ENCODE measurements at places on chromosomes 2 and 18.
A peak's percentile ranks its signal among the peaks of the same experiment; 100 is the strongest.

- peak; percentile 26 for DNase-seq
These were observed 14.9 kb upstream of the ACKR3 start for GRCh38 chr2:236554629-236555282.

DNA sequence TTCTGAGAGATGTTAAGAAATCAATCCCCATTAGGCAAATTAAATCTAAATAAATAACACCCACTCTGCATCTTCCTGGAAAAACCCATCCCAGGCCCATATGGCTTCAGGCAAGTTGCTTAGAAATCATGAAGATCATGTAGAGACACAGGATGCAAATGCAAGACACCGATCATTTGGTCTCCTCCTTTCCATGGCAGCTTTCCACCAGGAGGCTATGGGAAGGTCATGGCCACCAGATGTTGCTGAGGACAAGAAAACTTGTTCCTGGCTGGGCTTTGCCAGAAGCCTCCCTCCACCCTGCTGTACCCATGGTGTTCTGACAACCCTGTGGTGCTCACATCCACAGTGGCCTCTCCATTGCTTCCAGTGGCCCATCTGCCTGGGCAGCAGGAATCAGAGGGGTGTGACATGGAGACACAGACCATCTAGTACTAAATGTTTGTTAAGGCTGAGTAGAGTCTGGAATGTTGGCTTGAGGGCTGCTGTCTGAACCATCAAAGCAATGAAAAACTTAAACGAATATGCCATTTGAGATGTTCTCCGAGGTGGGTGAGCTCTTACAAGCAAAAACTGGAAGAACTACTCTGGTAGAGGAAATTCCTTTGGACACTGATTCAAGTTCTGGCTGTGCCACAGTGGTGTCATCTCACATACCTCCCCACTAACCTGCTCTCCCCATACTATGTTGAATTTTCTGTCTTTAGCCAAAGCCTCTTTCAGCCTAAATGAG is 293.2 kb downstream of the TNS1 start:
- DNase-seq = no peak

- DNase-seq = no peak
These were observed 108.8 kb downstream of the FMNL2 start for GRCh38 chr2:152443771-152444170.

- no peak for DNase-seq
These were observed 43.9 kb downstream of the ATIC start for GRCh38 chr2:215355801-215356200.

- DNase-seq = no peak
These were observed 980.3 kb upstream of the CDH2 start for GRCh38 chr18:29157057-29157780.

DNA sequence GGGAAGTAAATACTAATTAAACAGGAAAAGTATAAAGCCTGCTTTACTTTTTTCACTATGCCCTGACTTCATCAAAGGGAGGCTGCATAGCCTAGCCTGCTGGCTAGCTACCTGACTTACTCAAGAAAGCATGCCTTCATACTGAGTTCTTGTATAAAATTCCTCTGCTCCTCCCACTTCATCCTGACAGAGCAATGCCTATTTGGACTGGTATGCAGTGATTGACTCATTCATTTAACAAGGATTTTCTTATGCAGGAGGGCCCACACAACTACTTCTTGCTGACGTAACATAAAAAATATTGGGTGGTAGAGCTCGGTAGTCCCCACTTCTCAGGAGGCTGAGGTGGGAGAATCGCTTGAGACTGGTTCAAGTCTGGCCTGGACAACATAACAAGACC is 70.5 kb downstream of the PRPF40A start:
- no peak for DNase-seq

GRCh38 chr2:55883357-55883756 is 40.2 kb downstream of the EFEMP1 start:
- no peak for DNase-seq

DNA sequence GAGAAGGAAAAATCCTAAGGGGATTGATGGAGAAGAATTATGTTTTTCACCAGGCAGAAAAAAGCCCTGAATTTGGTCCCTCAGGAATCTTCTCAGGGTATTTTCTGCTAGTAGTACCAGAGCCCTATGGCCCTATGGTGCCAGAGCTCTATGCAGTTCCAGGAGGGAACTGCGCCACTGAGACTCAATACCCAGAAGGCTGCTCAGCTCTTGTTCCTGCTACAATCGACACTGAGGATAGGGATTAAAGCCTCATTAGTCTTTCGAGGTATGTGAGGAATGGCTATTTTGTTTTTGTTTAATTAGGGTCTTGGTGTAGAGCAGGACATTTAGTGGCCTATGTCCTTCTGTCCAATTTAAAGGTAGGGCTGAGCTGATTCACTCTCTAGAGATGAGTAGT is 21.7 kb upstream of the PPP3R1 start:
- DNase-seq = no peak

GRCh38 chr2:145141981-145142380 is 622.1 kb upstream of the ZEB2 start:
- no peak for DNase-seq

DNA sequence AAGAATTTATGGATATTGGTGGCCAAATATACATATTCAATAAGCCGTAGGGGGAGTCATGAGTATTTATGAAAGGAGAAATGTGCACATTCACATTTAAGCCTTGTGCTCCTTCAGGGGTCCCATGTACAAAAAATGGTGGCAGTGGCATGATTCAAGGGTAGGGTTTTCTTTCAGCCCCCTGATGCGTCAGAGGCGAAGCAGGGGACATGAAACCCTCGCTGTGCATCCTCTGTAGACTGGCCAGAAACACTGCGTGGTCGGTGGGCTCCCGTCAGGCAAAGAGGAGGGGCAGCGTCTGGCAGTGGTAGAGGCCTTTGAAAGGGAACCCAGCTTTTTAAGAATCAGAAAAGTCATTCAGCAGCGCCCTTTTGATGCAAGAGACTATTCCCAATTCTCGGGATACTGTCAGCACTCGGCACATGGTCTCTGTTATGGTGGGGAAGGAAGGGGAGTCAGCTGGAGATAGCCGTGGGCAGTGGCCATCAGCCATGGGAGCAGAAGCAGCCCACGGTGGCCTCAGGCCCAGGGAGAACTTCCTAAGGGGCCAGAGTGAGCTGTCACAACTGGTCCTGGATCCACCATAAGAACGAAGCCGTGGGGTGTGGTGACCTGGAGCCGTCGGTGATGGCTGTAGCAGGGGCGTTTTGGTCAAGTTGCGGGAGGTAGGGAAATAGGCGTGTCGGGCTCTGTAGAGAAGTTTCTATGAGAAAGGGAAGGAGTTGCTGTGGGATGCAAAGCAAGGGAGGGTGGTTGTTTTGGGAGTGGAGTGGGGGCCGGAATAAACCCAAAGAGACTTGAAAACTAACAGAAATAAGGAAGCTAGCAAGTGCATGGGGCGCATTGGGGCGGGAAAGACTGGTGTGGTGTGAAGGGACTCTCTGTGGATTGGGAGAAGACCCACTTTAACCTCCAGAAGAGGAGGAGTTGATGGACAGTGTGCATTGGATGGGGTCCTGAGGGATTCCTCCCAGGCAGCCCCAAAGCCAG is 95.6 kb downstream of the SH3BP4 start:
- no peak for DNase-seq

DNA sequence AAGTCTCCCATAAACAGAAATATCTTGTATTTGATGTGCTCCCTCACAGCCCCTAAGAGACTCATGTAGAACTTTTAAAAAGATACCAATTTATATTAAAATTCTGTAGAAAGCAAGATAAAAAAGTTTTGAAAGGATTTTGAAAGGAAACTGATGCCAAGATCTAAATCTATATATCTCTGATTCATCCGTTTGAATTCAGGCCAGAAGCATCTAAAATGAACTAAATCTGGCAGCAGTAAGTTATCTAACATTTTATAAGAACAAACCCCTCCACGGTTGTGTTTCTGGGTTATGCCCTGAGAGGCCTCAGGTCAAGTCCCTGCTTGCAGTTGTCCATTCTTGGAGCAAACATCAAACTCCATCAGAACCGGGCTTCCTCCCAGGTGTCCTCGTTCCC is 165.8 kb downstream of the FBXO15 start:
- no peak for DNase-seq

- peak; percentile 32 for DNase-seq
These were observed 63.6 kb downstream of the CLHC1 start for GRCh38 chr2:55168221-55169154.

DNA sequence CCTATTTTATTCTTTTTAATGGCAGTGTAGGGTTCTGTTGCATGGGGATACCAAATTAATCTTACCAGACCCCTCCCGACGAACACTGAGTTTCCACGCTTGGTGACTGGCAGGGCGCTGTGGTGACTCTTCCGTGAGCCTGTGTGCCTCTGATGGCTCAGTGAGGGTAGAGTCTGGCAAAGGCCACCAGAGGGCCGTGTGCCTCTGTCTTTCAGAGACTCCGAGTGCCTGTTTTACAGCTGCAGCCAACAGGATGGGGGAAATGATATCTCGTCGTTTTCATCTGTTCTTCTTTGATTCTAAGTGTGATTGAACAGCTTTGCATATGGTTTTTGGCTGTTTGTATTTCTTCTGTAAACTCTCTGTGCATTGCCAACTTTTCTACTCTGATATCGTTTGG is 99.8 kb downstream of the ZNF236 start:
- DNase-seq = peak; percentile 51

GRCh38 chr18:28541276-28541930 is 364.5 kb upstream of the CDH2 start:
- DNase-seq = no peak

- no peak for DNase-seq
These were observed 3.4 kb upstream of the ADD2 start for GRCh38 chr2:70771446-70771845.

GRCh38 chr18:44227501-44227900 is 453.2 kb upstream of the SETBP1 start:
- no peak for DNase-seq

GRCh38 chr2:10960606-10961489 is 49.1 kb downstream of the KCNF1 start:
- no peak for DNase-seq

DNA sequence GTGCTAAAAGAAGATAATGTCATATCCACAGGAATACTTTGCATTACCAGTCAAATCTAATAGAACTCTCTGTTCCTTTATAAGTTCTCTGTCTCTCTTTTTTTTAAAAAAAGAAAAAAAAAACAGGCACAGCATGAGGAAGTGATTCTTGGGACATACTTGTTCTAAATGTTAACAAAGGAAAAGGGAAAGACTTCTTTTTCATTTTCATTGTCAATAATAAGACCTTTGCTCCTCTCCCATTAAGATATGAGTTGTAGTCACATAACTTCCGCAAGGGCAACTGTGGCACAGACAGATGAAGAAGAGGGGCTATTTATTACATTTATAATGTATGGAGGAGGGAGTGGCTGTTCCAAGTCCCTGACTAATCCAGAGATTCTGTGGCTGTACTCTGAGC is 4.7 kb downstream of the CD302 start:
- no peak for DNase-seq

DNA sequence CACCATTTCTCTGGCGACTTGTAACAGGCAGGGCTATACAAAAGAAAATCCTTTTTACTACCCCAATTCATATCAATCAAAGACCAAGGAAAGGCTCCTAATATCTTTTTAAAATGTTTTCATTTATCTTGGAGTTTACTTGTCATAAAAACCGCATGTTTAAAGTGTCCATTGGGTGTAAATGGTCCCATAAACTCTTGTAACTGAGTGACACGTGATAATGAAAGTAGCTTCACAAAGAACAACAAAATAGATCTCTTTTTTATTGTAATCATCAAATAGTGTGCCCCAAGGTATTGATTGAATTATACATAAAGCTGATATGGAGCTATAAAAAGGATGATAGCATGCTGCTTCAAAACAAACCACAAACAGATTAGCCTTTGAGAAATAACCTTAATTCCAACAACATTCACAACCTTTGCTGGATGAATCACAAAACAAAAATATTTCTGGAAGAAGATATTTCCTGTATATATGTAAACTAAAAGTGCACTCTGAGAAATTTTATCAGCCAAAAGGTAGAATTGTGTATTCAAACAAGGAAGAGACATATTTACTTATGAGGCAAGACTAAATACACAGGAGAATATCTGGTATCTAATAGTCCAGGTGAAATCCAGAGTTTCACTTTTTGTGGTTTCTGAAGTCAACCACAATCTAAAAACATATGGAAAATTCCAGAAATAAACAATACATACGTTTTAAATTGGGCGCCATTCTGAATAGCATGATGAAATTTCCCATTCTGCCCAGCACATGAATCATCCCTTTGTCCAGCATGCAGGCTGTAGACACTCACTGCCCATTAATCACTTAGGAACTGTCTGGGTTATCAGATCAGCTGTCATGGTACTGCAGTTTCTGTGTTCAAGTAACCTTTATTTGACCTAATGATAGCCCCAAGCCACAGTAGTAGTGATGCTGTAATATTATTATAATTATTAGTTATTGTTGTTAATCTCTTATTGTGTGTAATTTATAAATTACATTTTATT is 237.5 kb downstream of the PIK3C3 start:
- no peak for DNase-seq

DNA sequence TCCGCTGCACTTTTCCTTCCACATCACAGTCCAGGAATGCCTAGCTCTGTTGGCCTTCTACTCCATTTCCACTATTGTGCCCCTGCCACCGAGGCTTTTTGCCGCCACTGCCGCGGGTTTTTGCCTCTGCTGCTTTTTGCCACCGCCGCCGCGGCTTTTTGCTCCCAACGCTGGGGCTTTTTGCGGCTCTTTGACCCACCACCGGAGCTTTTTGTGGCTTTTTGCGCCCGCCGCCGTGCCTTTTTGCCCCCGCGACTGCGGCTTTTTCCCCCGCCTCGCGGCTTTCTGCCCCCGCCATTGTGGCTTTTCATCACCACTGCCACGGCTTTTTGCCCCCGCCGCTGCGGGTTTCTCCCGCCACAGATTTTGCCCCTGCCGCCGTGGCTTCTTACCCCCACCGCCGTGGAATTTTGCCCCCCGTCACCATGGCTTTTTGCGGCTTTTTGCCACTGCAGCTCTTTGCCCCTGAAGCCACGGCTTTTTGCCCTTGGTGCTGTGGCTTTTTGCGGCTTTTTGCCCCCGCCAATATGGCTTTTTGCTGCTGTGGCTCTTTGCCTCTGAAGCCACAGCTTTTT is 2798.7 kb upstream of the TEKT4 start:
- DNase-seq = no peak

DNA sequence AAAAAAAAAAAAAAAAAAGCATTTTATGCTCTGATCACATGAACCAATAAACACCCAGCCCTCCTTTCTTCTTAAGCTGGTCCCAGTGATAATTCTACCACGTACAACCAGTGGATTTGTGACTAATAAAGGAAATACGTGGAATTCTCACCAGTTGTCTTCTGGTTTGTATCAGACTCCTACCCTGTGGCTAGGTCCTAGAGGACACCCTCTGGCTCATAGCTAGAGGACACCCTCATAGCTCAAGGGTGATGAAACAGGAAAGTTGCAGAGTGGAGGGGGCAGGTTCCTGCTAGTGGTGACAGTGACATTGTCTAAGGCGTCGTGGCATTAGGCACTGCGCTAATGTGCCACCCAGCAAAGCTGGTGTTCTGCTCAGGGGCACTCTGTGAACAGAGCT is 167.8 kb downstream of the BCL11A start:
- no peak for DNase-seq

GRCh38 chr2:35651688-35652323 is 703.8 kb upstream of the CRIM1 start:
- DNase-seq = no peak

GRCh38 chr2:224837066-224837465 is 120.9 kb upstream of the CCDC195 start:
- DNase-seq = no peak

- no peak for DNase-seq
These were observed 142.0 kb downstream of the ATAD2B start for GRCh38 chr2:23784971-23785370.

Measured in activated CD4-positive, alpha-beta T cell treated with anti-CD3 and anti-CD28 coated beads, Interleukin-2, amount 50 U/mL, for 1 hour (primary cell).